Activated T-helper 2 cell treated with anti-CD3 and anti-CD28 coated beads, Interferon-gamma antibody, Interleukin-2, Interleukin-4, amounts not matched to agents 10 μg/mL and 5 μg/mL and 100 μg/mL, durations not matched to agents 14 hours and 24 hours and 36 hours (primary cell): ENCODE measurements at places on chromosomes 3 and 15. TPM values are rescaled to one million over a fixed set of nuclear protein-coding genes. Genes with fewer than 3 reads are reported as not detected.

The ADAMTS17 gene
- 0.28 and 1.1 TPM in 2 replicates for total RNA-seq

The RLBP1 gene
- 0.21 and 0.52 TPM in 2 replicates for total RNA-seq

The NR1I2 gene
- 0.11 TPM in 2 replicates for total RNA-seq

The ACSBG1 gene
- total RNA-seq: 0.64 and 0.96 TPM in 2 replicates

The TLR9 gene
- 0.32 and 0.50 TPM in 2 replicates for total RNA-seq

The EFCC1 gene
- total RNA-seq: 0.11 and 0.32 TPM in 2 replicates

The DUOXA2 gene
- not detected in 2 replicates for total RNA-seq

The TRPM1 gene
- total RNA-seq: not detected in 2 replicates

The AGBL1 gene
- total RNA-seq: 0.14 and 0.18 TPM in 2 replicates

The DLL4 gene
- 0.14 and 0.37 TPM in 2 replicates for total RNA-seq

The LARP6 gene
- not detected in 2 replicates for total RNA-seq

The ITGA11 gene
- 0.92 and 2.3 TPM in 2 replicates for total RNA-seq

The SNX33 gene
- total RNA-seq: 6.8 and 7.4 TPM in 2 replicates

The DOCK3 gene
- 1.1 and 1.4 TPM in 2 replicates for total RNA-seq

The ILDR1 gene
- 0.21 and 0.28 TPM in 2 replicates for total RNA-seq

The ARL13B gene
- total RNA-seq: 13.4 and 17.4 TPM in 2 replicates

The GOLGA8O gene
- 1.7 and 2.6 TPM in 2 replicates for total RNA-seq

The GHRL gene
- 0.98 and 2.1 TPM in 2 replicates for total RNA-seq

The CLDN11 gene
- 0.18 TPM in 1 of 2 replicates, not detected in the other for total RNA-seq

The GPR27 gene
- 0.62 and 0.94 TPM in 2 replicates for total RNA-seq

The GOLGA6L7 gene
- total RNA-seq: not detected in 2 replicates

The FANCD2OS gene
- total RNA-seq: not detected in 2 replicates
